ENCODE measurements at places on chromosomes 1 and 21.

- DNase-seq = no peak
These were observed 4.1 kb downstream of the CSF1 start for GRCh38 chr1:109914587-109915240.

DNA sequence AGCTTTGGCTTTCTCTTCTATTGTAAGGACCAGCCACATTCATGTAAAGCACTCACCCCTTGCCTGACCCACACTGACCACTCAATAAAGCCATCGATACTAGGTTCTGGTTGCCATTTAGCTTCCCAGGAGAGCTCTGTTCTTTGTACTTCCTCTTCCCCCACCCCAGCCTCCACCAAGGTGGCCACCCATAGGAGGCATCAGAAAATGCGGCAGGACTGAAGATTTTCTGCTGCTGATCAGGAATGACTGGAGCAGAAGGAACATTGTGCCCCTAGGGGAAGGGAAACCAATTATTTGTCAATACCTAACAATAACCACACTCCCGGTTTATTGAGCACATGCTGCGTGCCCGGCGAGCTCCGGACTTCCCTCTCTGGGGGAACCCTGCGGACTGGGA lies 5.2 kb upstream of the SMIM12 start:
- no peak for DNase-seq

GRCh38 chr1:17287130-17287776 lies 20.7 kb upstream of the PADI4 start:
- DNase-seq = no peak

DNA sequence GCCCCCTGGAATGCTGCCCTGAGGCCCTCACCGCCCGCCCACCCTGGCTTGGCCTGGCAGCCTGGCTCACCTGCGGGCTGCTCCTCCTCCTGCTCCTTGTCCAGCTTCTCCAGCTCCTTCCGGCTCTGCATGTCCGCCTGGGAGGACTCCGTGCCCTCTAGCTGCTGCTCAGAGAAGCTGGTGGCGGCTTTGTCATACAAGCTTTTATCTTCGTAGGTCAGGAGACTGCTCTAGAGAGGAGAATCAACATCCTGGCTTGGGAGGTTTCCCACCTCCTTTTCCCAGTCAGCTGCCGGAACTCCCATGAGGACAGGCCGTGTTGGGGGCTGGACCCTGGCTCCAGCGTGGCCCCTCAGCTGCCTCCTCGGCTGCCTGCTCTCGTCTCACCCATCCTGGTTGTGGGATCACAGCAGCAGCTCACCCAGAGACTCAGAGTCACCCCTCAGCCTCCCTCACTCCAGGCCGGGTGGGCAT lies 36.6 kb upstream of the TMEM52 start:
- no peak for DNase-seq

DNA sequence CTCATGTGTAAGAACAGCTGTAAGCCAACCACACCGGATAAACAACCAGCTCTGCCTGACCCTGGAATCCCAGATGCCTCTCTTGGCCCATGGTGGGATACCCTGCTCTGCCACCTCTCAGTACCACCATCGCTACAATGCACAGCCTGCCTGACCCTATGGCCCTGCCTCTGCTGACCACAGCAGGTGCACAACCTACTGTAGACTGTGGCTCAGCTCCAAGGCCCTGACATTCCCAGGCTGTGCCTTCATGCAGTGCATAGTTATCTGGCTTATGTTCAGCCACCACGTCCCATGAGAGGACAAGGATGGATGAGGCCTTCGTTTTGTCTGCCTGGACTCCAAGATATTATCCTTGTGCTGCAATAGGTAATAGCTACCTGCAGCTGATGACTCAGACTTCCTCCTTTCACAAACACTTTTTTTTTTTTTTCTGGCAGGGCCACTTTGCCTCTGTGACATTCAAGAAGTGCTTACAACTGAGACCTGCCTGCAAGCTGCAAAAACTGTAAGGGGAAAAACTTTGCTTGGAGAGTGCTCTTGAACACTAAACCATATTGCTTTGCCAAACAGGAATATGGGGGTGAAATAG lies 177.7 kb downstream of the URB2 start:
- no peak for DNase-seq

GRCh38 chr1:201795066-201795465 lies 33.9 kb upstream of the IPO9 start:
- peak; percentile 38 for DNase-seq

GRCh38 chr1:232428036-232428645 lies 201.8 kb downstream of the SIPA1L2 start:
- no peak for DNase-seq

GRCh38 chr1:204286315-204286714 lies 72.5 kb upstream of the GOLT1A start:
- DNase-seq = no peak

- no peak for DNase-seq
These were observed 136.8 kb upstream of the IGSF21 start for GRCh38 chr1:17970757-17971156.

GRCh38 chr1:1847061-1847850 lies 43.6 kb downstream of the GNB1 start:
- no peak for DNase-seq

GRCh38 chr1:202688401-202688800 lies 21.9 kb downstream of the SYT2 start:
- DNase-seq = no peak

DNA sequence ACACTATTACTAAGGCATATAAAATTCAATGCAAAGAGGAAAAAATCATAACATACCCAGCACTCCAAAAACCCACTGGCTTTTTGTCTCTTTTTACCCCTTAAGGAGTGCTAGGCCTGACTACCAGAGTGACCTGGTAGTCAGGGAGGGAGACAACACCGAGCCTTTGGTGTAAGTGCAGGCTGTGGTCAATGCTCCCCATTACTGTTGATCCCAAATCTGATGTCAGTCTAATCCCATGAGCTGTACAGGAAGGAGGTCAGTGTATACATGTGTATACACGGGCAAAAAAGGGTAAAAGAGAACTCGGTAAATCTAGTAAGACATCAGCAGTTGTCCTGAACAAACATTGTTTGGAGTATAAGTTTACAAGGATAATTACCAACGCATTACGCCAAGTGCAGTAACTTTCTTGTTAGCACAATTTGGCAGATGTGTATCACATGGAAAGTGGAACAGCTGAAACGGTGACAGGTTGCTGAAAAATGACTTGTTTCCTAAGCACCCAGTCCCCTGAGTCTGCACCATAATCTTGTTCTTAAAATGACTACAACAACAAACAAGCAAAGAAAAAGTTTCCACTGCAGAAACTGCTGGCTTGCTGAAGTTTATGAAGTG lies 217.9 kb downstream of the KCNH1 start:
- DNase-seq = no peak

DNA sequence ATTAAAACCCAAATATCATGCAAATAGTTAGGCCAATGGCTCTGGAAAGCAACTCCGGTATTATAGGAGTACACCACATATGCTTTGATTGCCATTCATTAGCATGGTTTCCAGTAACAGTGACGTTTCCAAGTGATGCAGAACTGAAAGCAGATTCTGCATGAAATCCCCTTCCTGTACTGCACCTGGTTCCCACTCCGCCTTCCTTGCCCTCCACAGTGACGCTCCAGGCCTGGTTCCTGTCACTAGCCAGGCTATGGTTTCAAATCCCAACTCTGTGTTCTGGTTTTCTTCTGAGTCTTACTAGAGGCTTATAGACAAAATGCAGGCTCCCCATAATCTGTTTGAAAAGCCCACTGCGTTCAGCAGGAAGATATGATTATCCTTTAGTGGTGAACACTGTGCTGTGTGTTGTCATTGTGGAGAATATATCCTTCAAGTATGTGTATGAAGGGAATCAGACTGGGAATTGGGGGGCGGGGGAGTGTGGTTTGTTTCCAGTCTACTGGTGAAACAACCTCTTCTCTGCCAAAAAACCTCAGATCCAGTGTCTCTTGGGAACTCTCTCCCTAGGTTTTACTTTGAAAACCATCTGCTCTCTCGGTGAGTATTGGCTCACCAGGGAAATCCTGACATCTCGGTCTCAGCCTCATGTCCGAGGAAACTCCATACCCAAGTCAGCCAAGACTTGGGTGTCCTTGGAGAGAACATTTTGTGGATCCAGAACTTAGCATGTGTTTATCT lies 78.7 kb downstream of the TYW3 start:
- DNase-seq = no peak

- DNase-seq = no peak
These were observed 53.6 kb upstream of the ASB17 start for GRCh38 chr1:75985827-75986226.

GRCh38 chr1:90162216-90162615 lies 167.3 kb downstream of the ZNF326 start:
- no peak for DNase-seq

- no peak for DNase-seq
These were observed 20.9 kb downstream of the MCOLN3 start for GRCh38 chr1:85027242-85027983.

- DNase-seq = no peak
These were observed 159.1 kb downstream of the EDEM3 start for GRCh38 chr1:184595596-184595995.

GRCh38 chr21:40049931-40050290 lies 182.7 kb downstream of the PCP4 start:
- no peak for DNase-seq

DNA sequence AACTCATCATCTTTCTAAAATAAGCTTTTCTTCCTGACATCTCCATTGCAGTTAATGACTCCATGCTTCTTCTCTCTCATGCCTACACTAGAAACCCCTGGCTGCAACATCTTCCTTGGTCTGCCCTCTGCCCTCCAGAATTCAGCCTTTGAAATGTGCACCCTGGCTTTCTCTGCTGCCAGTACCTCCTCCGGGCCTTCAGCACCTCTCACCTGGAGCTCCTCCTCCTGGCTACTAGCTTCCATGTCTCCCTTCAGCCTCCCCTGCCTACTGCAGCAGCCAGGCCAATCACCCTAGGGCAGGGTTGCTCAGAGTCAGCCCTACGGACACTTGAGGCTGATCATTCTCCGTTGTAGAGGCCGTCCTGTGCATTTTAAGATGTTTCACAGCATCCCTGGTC lies 18.3 kb downstream of the SUSD4 start:
- no peak for DNase-seq

- no peak for DNase-seq
These were observed 25.5 kb downstream of the CDC14A start for GRCh38 chr1:100377590-100378361.

- no peak for DNase-seq
These were observed 9.0 kb downstream of the FAM20B start for GRCh38 chr1:179034720-179035119.

DNA sequence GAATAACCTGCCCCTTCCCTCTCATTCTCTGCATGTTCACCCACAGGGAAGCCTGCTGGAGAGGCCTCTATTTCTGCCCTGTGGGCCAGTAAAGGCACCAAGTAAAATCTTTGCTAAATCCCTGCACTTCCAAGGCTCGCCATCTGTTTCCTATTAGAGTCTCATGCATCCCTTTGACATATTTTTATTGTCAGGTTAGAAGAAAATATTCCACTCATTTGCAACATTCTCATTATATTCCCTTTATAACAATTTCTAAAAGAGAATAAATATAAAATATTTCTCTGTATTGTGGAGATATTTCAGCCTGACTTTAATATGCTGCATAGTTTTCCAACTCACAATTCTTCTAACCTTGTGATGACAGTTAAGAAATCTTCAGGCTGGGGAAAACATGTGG lies 340.4 kb upstream of the VAMP3 start:
- DNase-seq = no peak

DNA sequence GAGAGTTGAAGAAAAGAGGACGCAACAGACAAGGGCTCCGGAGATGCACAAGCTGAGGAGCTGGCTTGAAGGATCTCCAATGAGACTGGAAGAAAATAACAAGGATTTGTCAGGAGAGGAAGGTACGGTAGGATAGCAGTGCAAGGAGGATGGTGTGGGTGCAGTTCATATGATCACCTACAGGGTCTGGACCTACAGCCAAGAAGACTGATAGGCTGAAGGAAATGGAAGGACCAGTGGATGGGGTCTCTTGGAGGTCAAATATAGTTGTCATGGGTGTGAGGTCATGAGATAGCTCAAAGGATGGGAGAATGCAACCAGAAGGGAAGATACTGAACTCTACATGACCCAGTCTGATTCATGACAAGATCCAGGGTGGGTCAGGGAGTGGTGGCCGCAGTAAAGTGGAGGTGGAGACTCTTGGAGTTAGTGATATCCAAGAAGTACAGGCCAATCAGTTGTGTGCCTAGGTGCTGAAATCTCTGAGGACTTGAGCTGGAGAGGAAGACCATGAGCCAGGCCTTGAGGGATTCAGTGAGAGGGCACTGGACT lies 15.3 kb upstream of the KANK4 start:
- DNase-seq = no peak

DNA sequence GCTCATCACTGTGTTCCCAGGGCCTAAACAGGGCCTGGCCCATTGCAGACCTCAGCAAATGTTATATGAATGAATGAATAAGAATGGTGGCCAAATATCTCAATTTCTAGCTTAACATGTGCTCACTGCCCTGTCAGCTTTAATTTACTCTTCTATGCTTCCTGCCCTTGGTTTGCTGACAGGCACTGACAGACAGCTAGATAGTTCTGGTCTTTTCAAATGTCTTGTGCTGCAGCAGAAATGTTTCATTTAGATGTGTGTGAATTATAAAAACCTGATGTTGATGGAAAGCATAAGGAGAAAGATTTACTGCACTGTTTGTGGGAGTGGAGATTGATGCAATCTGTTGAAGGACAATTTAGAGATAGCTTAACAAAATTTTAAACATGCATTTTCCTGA lies 48.9 kb downstream of the LPAR3 start:
- DNase-seq = no peak

DNA sequence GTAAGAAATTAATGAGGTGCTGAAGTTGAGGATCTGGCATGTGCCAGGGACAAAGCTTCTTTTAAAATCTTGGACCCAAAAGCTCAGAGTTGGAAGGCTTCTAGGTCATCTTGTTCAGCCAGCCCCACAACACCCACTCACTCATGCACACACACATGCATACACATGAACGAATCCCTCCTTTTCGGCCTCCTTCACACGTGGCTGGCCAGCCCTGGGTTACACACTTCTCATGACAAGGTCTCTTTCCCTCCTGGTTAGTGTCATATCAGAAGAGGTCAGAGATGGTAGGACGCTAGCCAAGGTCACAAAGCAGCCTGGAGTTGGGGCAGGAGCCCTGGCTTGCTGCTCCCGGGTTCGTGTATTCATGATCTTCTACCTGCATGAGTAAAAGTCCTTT lies 6.9 kb downstream of the DMBX1 start:
- no peak for DNase-seq

DNA sequence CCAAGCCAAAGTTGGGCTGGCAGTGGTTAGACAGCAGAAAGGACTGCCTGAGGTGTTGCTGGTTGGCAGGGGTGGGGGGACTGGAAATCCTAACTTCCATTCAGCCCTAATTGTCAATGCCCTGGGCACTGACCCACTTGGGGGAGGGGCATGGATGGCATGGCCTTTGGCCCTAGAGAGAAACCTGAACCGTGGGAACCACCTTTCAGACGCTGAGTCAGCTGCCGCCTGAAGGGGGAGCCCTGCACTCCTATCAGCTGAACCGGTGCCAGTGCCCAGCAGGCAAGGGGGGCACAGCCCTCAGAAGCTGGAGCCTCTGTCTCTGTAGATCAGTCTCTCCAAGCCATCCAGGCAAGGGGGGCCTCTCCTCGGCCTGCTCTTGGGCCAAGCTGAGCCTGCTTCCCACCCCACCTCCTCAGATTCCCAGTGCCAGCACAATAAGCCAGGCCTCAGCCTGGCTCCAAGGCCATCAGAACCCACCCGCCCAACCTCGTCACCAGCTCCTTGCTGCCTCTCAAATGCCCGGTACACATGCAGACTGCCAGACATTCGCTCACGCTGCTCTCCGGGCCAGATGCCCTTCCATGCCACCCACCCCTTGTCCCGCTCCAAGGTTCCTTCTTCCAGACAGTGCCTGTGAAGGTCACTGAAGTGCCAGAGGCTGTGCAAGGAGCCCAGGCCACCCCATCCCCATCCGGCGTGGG lies 11.6 kb downstream of the TINAGL1 start:
- DNase-seq = peak; percentile 49

GRCh38 chr1:93283496-93283895 lies 62.2 kb upstream of the DR1 start:
- DNase-seq = no peak
